ENCODE measurements at places on chromosomes 1 and 21.
A peak's percentile ranks its signal among the peaks of the same experiment; 100 is the strongest.

DNA sequence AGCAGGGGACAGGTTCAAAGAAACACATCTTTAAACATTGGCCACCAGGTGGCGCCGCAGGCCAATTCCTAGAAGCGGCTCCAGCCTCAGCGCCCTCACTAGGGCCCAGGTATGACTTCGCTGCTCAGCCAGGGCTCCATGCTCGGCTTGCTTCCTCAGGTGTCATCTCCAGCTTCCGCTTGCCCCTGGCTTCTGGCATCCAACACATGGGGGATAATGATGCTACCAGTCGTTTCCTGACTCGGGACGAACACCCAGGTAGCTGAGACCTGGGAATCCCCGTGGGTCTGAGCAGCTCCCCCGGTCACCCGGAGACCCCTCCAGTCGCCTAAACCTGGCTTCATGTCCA lies 8.5 kb upstream of the MEX3A start:
- DNase-seq = no peak

- no peak for DNase-seq
These were observed 37.4 kb upstream of the ERRFI1 start for GRCh38 chr1:8063298-8064036.

DNA sequence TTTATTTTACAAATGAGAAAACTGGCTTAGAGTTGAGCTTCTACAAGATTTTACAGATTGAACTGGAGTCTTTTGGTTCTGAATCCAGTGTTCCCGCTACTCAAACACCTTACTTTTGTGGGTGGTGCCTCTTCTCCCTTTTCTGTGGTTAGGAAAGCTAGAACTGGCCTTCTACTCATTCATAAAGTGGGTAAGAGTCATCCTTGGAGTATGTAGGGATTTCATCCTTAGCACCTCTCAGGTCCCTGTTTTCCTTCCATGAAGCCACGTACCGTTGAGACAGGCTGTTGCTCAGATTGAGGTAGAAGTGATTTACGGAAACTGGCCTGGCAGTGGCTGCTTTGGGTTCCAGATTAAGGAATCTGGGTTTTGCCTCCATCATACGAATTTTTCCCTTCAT lies 35.8 kb downstream of the WNT4 start:
- no peak for DNase-seq

DNA sequence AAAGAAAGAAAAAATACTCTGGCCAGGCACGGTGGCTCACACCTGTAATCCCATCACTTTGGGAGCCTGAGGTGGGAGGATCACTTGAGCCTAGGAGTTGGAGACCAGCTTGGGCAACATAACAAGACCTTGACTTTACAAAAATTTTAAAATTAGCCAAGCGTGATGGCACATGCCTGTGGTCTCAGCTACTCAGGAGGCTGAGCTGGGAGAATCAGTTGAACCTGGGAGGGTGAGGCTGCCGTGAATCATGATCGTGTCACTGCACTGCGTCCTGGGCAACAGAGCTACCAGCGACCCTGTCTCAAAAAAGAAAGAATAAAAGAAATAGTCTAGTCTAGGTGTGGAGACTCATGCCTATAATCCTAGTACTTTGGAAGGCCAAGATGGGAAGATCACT lies 22.3 kb downstream of the RRP1B start:
- DNase-seq = no peak

DNA sequence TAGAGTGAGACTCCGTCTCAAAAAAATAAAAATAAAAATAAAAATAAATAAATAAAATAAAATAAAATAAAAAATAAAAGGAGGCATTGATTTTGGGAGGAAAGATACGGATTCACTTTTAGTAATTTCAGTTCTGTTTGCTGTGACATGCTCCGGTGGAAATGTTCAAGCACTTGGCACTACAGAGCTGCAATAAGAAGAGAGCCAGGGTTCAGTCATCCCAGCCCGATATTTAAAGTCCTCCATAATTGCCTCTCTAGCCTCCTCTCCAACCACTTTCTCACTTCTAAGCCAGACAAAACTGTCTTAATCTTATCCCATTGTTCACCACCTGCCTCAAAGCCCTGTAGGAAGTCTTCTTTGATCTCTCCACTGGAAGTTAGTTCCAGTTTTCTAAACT lies 55.0 kb upstream of the MACF1 start:
- DNase-seq = no peak

- DNase-seq = no peak
These were observed 1.3 kb downstream of the GORAB start for GRCh38 chr1:170533298-170533697.

DNA sequence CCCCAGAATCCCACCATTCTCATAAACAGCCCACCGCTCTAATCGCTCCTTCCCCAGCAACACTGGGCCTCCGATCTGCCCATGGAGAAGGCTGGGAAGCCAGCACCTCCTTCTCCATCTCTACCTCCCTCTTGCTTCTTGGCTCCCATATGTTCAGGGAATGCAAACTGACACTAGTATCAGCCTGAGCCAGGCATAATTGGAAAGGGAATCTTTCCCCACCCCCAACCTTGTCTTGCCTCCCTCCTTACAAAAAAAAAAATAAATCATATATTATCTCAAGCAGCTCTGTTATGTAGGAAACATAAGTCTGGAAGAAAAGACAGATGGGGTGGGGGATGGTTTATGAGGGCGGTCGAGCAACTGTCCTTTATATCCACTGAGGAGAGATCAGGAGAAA lies 127.2 kb downstream of the NAV1 start:
- no peak for DNase-seq

DNA sequence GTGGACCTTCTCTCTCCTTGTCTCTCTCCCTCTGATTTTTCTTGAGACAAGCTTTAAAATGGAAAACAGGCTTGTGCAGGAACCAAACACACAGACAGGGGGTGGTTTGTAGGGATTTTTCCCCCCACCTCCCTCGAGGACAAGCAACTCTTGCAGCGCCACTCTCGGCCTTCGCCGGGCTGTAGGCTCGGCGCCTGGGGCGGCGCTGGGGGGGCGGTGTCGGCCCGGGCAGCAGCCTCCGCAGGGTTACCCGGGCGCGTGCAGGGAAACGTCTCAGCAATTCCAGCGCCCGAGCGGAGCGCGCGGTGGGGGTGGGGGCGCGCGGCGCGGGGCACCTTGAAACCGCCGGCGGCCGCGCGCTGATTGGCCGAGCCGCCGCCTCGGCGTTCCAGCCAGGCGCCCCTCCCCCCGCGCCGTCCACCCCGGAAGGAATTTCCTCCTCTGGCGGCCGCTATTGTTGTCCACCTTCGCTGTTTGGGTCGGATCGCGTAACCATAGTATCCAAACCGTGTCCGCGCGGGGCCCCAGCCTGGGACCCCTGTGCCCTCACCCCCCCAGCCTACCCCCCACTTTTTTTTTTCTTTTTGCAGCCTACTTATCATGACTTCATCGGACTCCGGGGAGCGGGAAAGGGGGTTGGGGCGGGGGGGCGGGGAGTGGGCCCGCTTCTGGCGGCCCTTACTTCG lies 59.8 kb upstream of the ACOT11 start:
- no peak for DNase-seq

GRCh38 chr1:23366146-23366545 lies 3.5 kb downstream of the ZNF436 start:
- no peak for DNase-seq

DNA sequence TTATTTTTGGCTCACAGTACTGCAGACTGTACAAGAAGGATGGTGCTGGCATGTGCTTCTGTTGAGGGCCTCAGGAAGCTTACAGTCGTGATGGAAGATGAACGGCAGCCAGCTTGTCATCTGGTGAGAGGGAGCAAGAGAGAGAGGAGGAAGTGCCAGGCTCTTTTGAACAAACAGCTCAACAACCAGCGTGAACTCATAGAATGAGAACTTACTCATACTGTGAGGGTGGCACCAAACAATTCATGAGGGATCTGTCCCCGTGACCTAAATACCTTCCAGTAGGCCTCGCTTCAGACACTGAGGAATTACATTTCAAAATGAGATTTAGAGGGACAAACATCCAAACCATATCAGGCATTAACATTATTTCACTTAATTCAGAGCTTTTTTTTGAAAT lies 84.7 kb downstream of the PKN2 start:
- DNase-seq = no peak

DNA sequence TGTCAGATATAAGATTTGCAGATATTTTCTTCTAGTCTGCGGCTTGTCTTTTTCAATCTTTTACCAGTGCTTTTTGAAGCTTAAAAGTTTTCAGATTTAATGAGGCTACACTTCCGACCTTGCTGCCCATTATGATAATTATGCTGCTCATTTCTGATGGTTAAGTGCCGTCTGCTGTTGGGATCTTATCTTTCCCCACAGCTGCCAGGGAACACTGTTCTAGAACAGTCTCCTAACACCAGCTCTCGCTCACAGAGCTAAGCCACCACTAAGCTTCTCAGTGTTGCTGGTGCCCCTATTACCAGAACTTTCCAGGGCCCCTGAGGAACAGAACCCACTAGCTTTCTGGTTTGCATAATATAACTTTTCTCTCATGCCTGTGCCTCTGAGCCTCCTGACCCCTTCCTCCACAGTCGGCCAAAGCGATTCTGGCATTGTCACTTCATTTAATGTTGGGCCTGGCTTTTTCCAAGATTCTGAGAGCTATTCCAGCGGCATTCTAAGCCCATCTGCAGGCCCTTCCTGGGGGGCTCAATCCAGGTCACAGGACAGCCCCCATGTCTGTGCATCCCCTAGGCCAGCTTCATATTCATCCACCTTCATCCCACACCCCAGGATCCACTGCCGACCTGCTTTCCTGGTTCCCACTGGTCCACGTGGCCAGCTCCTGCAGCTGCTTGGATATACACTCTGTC lies 237.0 kb downstream of the PTPRU start:
- no peak for DNase-seq

GRCh38 chr21:32710069-32710784 lies 17.6 kb downstream of the SYNJ1 start:
- DNase-seq = no peak

- no peak for DNase-seq
These were observed 42.0 kb upstream of the COL6A1 start for GRCh38 chr21:45939521-45940045.

DNA sequence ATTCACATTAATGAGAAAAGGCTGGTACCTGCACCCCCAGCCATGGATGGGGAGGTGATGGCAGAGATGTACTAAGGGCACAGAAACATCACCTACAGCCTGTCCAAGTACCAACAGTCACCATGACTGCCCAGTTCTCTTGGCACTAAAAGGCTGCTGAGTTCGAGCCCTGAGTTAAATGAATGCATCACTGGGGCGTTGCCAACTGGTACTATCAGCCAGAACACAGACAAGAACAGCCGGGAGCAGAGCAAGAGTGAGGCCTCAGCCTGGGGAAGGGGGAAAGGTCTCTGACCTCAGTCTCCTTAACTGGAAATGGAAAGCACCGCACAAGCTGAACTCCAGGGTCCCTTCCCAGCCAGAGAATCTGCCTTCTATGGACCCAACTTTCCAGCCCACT lies 60.5 kb downstream of the GLIS1 start:
- DNase-seq = no peak

DNA sequence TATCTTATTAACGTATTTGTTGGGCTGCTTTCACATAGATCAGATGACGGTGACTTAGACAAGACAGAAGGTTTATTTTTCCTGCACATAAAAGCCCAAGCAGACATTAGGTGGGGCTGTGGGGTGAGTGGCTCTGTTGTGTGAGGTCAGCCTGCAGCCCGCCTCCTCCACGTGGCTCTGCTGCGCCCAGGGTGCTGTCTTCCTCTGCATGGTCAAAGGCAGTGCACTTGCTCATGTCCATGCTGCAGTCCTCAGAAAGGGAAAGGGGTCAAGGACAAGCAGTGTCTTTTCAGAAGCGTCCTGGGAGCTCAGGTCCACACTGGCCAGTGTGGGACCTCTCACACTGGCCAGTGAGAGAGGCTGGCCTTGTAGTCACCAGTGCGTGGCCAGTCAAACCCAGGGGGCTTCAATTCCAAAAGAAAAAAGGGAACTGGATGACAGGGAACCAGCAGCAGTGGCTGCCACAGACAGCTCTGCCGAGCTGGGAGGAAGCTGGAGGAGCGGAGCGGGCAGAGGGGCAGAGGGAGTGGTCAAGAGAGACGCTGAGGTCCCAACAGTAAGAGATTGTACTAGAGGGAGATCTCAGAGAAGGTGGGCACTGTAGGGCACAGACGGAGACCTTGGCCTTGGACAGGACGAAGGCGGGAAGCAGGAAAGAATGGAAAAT lies 35.9 kb upstream of the SLC45A1 start:
- DNase-seq = no peak

GRCh38 chr1:6969106-6969505 lies 183.9 kb downstream of the CAMTA1 start:
- DNase-seq = peak; percentile 44

DNA sequence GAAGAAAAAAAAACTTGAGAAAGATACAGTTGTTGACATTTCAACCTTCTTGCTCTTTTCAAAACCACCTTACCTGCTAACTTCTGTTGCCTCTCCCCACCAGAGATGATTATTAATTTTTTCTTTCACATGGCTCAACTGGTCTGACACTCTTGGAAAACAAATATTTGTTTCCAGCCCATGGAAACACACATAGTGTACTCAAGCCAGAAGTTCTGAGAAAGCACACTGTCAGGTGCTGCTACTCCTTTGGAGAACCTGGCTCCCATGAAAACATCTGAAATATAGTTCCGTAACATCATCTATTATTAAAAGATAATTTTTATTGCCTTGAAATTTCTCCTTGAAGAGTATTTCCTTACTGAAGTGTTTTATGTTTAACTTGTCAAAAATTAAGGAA lies 145.0 kb upstream of the C1orf105 start:
- DNase-seq = no peak

- DNase-seq = no peak
These were observed 142.2 kb downstream of the URB2 start for GRCh38 chr1:229768232-229768631.

GRCh38 chr1:220807726-220808125 lies 21.0 kb downstream of the MTARC1 start:
- DNase-seq = no peak

GRCh38 chr1:162571696-162572095 lies 10.2 kb downstream of the UAP1 start:
- no peak for DNase-seq

All from non-pigmented ciliary epithelial cell (primary cell).